ENCODE measurements at places on chromosomes 2 and 18. TPM values are rescaled to one million over a fixed set of nuclear protein-coding genes. Genes with fewer than 3 reads are reported as not detected.

GRCh38 chr2:71456617-71457016 lies 3.3 kb downstream of the DYSF start:
- DNase-seq, result no peak

DNA sequence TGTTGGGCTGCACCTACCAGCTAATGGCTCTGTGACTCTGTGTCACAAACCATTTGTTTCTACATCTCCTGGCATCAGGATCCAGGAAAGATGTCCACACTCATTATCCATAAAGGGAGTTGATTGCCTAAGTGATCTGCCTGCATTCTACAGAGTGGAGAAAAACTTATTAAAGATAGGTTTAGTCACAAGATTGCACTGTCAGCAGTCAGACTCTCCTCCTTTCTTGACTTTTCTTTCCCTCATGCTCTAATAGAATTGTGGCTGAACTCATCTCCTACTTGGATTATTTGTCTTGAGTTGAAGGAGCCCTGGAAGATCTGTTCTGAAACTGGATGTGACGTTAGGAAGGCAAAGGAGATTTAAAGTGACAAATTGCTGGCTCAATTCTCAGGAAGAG lies 152.7 kb downstream of the SLC8A1 start:
- DNase-seq, result no peak

DNA sequence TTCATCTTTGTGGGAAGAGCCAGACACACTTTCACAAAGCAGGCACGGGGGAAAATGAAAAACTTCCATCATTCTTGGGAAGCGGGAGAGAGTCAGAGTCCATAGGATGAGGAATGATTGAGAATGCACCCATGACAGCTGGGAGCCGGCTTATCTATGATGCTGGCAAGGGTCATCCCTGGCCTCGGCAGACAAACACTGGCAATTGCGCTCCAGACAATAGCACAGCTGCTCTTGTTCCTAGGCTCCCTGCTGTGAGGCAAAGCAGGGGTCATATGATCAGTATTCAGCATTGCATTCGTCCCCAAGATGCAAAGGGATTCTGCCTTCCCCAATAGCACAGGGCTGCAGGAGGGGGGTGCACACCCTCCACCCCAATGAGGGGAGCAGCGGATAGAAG lies 33.0 kb downstream of the CYRIA start:
- no peak for DNase-seq

GRCh38 chr2:163664610-163665009 lies 71.2 kb downstream of the FIGN start:
- DNase-seq, result no peak

DNA sequence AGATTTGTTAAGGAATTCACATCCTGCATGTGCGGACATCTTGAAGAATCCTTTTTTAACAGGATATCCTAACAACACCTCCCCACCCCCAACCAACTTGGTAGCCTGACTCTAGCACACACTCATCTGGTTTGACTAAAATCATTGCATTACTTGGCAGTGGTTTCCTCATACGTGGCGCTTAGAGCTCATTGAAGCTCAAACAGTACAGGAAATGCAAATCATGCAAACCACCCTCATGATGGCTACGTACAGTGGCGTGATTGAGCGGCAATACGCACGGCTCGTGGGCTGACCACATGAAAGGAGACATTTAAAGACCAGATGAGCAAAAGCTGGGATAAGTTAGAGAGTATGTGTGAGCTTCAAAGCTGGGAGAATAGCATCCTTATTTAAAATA lies 336.2 kb downstream of the ZEB2 start:
- DNase-seq, result peak; percentile 14

- DNase-seq, result no peak
Observed at GRCh38 chr2:24763843-24764242, 29.3 kb downstream of the PTRHD1 start.

MDH1B gene
- 0.69 TPM for polyA plus RNA-seq

MTCL1 gene
- polyA plus RNA-seq, result 24.0 TPM

IL36RN gene
- polyA plus RNA-seq, result not detected
